ENCODE measurements at places on chromosomes 12 and 14. TPM values are rescaled to one million over a fixed set of nuclear protein-coding genes. Genes with fewer than 3 reads are reported as not detected.

Gene A2M
- 2.8 TPM for total RNA-seq

DNA sequence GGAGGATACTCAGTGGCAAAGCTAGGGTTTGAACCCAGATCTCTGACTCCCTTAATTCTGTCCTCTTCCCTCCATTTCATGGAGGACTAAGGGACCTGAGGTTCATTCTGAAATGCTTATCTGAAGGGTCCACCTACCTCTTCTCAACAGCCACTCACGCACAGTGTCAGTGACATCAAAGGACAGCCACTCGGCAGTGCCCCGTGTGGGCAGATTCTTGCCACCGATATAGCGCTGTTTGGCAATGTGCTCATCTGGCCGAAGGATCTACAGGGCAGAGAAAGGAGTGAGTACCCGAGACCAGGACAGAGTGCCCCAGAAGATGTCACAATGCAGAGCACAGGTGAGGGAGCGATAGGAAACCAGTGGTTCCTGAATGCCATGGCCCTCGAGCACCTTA lies 10.8 kb downstream of the TGFB3 start:
- no peak for DNase-seq

GRCh38 chr12:93663729-93664084 lies 13.5 kb upstream of the CRADD start:
- DNase-seq = no peak

- DNase-seq = no peak
Observed at GRCh38 chr14:56808110-56808382, 2.2 kb downstream of the OTX2 start.

Gene VCPKMT
- total RNA-seq = 6.8 TPM

DNA sequence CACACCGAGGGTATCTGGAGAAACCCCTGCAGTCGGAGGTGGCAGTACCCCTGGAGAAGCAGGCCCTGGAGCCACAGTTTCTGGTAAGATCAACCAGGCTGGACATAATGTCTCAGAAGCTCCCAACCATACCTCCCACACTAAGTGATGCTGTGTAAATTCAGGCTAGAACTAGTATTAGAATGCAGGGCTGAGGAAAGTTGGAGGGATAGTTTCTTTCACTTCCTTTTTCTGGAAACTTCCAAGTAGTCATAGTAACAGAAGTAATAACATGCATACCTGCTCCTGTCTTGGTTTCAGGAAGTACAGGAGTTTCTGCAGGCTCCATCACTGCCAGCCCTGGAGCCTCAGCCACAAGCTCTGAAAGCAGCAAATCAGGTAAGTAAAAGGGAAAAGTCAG lies 228.1 kb upstream of the CNTN1 start:
- peak; percentile 9 for DNase-seq

DNA sequence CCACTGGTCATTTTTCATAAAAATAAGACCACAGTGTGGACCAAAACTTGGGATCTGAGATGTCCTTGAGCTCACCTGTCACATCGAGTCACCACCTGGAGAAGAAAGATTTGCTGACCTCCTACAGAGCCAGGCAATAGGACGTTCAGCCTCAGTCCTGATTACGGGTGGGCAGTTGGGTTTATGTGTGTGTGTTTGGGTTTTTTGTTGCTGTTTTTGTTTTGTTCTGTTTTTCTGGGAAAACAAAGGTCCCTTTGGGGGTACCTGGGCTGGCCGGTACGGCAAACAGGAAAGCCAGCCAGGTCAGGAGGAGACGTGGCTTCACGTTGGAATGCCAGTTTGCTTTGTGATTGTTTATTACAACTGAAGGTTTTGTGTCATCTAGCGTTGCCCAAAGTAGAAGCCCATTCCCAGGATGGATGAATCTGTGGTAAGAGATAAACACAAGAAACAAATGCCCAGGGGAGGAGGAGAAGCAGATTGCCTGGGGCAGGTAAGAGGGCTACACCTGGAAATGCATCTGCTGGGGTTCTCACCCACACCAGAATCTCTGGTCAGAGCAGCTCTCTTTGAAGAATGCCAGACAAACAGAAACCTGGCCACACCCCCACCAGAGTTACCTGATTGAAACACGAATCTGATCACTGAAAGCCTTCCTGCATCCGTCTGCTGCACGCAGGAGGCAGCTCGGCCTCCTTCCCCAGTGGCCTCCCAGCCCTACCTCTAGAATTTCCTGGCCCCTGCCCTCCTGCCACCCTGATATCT lies 100.1 kb upstream of the DIO3 start:
- DNase-seq = no peak

Gene ETFBKMT
- total RNA-seq = 4.3 TPM

Gene GPD1
- 0.69 TPM for total RNA-seq

DNA sequence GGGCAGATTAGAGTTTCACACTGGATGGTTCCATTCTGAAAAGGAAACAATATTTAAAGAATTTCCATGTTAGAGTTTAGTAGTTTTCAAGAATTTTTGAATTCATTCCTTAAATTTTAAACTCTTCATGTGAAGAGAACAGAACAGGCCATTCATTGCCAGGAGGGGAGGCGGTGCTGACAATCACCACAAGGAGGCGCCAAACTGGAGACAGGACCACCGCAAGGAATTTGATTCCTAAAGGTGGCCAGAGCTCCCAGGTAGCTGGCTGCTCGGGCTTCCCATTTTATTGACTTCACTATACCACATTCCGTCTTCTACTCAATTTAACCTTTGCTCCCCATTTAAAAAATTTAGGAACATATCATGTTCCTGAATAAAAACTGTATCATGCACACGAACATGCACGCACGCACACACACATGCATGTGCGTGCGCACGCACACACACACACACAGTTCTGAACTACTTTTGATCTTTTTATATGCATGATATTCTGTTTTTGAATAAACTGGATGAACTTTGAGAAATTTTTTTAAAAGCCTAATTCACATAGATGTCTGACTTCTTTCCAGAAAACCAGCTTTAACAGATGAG lies 101.2 kb downstream of the NELL2 start:
- no peak for DNase-seq

Gene RGS6
- not detected for total RNA-seq

DNA sequence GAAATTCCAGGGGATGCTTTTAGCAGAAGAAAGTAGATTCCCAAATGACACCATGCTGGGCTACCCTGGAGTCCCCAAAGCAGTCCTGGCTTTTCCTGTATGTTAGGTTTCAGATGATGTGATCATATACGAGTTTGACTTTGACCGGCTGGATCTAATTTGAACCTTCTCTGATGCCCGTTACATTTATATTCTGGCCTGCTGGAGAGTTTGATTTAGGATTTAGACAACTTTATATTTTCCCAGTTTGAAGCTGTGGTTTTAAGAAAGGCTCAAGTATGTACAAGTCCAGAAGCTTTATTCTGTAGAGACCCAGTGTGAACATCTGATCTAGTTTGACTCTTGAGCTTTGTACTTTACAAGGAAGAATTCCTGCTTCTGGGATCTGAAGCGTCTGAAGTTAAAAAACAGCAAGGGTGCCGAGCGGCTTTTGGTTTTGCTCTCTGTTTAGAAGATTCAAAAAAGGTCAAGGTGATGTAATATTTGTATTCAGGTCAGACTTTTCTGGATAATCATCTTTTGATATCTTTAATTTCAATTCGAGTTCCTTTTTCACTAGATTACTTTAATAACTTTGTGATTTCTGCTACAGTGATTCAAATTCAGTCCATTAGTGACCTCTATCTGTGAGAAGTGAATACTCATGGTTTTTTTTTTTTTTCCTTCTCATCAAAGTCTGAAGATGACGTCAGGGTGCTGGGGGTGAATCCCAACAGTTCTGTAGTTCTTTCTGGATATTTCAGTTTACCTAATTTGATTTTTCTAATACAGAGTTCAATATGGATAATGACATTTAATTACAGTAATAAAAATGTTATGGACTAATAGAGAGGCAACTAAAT lies 6.3 kb downstream of the FLRT2 start:
- peak; percentile 39 for DNase-seq

DNA sequence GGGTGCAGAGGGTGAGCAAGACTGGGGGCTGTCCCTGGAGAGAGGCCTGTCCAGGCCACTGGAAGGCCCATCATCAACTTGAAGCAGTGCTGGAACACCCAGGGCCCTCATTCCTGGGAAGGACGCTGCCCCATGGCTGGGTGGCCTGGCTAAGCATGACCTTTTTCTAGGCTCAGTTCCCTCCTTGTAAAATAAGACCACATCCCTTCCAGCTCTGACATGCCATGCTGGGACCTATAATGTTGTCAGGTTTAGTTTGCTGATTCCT lies 62.8 kb downstream of the SYNE3 start:
- DNase-seq = no peak

DNA sequence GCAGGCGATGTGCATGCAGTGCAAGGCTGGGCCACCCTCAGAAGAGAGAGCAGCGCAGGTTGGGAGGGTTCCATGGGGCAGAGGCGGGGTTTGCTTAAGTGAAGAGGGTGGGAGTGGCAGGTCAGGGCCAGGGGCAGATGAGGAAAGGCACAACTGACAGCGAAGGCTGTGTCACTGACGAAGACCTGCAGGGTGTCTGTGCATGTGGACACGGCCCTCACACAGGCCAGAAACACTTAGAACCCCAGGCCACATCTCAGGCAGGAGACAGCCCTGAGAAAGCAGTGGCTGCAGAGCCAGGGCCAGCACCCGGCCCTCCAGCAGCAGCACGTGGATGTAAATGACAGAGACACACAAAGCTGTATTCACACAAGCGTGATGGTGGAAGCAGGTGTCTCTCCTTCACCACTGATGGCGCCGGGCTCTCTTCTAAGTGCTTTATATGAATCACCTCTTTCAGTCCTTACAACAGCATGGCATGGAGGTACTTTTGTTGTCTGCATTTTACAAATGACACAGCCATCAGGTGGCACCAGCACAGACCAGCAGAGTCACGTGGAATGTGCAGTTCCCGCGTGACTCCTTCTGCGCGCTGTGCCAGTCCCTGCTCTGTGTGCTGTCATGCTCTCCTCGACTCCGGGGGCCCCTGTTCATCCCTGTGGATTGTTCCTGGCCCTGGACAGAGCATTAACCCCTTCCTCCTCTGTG lies 54.6 kb downstream of the TSPAN11 start:
- no peak for DNase-seq

Gene TPPP2
- not detected for total RNA-seq

Gene VWF
- 3.0 TPM for total RNA-seq

GRCh38 chr14:69077841-69078240 lies 75.1 kb downstream of the DCAF5 start:
- peak; percentile 99 for DNase-seq

Gene RHEBL1
- total RNA-seq = 0.10 TPM

GRCh38 chr14:63486738-63487137 lies 56.4 kb downstream of the PPP2R5E start:
- no peak for DNase-seq

DNA sequence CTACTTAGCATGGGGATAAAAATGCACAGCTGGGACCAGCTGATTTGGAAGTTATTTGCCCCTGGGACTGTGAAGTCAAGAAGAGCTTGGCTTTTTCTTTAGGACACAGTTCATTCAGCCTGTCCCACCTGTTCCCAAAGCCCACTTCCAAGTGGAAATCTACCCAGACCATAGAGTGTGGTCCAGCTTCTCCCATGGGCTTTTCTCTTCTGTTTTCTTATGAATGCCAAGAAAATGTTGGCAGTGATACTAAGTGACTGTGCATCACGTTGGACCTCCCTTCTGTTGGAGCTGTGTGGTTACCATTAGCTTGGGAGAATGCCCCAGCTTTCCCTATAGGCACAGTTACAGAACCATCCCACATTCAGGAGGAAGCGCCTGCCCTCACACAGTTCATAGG lies 89.4 kb downstream of the NT5DC3 start:
- no peak for DNase-seq

Gene CMKLR1
- total RNA-seq = not detected

- DNase-seq = no peak
Observed at GRCh38 chr12:18183141-18183540, 78.2 kb upstream of the PIK3C2G start.

DNA sequence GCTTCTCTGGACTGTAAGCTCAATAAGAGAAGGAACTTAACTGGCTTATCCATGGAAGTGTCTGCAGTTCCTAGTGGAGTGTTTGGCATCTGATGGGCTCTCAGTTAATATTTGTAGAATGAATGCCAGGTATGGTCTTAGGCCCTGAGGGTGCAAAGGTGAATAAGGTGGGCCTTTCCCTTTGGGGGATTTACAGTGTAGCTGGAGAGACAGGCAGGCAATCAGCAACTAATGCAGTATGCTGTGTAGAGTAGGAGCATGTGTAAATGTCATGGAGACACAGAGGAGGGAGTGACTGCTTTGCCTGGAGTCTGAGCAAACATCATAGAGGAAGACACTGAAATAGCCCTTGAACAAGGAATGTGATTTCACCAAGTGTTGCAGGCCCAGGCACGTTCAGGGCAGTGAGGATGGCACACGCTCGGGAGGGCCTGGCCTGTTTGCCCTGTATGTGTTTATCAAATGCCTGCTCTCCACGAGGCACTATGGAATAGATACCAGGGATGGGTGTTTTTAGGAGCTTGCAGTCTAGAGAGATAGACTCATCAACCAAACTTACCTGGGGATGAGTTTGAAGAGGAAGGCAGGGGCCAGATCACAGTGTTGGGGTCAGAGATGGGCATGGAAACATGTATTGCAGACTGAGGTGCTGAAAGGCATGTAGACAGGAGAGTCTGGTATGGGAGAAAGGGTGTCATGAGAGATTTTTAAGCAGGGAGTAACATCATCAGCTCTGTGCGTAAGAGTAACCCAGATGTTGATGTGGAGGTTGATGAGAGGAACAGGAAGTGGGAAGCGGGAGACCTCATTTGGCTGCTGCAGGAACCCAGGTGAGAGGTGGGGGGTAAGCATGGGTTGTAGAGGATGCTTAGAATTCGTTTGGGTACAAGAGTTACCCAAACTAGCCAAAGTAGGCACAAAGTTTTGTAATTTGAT lies 54.1 kb downstream of the PLXNC1 start:
- DNase-seq = no peak

DNA sequence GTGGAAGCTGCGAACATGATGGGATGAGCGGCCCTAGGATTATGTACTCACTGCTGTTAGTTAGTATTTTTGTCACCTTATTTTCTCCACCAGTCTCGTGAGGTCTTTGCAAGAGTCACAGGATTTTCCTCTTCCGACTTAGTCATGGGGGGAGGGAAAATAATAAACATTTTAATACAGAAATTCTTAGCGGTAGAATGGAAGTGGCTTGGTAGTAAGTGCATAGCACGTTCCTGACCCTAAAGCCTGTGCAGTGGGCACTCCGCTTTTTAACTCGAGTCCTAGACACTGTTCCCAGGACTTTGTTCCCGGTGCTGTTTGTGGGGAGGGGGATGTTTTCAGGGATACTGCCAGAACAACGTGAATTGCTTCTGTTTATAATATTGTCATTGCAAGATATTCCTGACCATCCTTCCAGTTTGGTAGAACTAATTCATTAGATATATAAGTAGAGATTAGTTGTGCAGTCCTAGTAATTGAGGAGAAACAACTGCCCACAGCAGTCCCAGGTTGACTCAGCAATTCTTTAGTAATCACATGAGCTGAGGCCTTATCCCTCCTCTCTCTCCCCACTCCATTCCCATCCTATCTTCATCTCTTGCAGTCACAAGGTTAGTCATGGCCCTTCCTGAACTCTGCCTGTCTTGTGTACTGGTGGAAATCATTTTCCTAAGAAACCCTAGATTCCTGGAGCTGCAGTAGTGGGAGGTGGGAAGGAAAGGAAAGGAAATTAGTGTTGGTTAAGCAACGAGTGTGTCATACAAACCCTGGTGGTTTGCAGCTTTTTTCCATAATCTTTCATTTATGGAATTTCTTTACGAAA lies 799 bp downstream of the SLC38A6 start:
- peak; percentile 84 for DNase-seq

Gene ASIC1
- not detected for total RNA-seq

Gene ST8SIA1
- 0.20 TPM for total RNA-seq
